Aorta (tissue), 5 donors: ENCODE measurements at places on chromosomes 3 and 15.

DNA sequence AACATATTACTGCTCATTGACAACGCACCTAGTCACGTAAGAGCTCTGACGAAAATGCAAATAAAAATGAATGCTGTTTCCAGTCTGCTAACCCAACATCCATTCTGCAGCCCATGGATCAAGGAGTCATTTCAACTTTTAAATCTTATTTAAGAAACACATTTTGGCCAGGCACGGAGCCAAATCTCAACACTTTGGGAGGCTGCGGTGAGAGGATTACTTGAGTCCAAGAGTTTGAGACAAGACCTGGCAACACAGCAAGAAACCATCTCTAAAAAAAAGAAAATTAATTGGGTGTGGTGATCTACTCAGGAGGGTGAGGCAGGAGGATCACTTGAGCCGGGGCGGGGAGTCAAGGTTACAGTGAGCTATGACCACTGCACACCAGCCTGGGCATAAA, 22.4 kb upstream of the TM4SF19 start:
- DNase-seq, result no peak

DNA sequence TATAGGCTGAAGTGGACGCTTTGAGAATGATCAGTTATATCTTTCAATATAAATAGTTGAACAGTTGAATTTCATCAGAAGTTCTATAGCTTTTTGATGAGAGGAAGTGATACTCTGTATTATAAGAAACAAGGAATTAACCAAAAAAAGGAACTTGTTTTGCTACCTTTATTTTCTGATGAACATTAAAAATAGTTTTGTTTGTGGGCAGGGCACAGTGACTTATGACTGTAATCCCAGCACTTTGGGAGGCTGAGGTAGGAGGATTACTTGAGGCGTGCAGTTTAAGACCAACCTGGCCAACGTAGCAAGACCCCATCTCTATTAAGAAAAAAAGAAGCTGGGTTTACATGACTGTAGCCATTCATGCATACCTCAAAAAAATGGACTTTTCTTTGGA, 16.7 kb downstream of the BLOC1S6 start:
- DNase-seq, result no peak

- DNase-seq, result no peak
Observed at GRCh38 chr3:4894891-4895530, 84.2 kb upstream of the BHLHE40 start.

GRCh38 chr15:73078722-73079121, 26.5 kb downstream of the NEO1 start:
- no peak for DNase-seq

GRCh38 chr3:169660709-169661360, 2.7 kb downstream of the MECOM start:
- DNase-seq, result peak; percentile 76
